Stimulated activated CD8-positive, alpha-beta memory T cell treated with anti-CD3 and anti-CD28 coated beads, Interleukin-4, amount 100 ng/mL, for 48 hours (primary cell): ENCODE measurements at places on chromosomes 3 and 15.

DNA sequence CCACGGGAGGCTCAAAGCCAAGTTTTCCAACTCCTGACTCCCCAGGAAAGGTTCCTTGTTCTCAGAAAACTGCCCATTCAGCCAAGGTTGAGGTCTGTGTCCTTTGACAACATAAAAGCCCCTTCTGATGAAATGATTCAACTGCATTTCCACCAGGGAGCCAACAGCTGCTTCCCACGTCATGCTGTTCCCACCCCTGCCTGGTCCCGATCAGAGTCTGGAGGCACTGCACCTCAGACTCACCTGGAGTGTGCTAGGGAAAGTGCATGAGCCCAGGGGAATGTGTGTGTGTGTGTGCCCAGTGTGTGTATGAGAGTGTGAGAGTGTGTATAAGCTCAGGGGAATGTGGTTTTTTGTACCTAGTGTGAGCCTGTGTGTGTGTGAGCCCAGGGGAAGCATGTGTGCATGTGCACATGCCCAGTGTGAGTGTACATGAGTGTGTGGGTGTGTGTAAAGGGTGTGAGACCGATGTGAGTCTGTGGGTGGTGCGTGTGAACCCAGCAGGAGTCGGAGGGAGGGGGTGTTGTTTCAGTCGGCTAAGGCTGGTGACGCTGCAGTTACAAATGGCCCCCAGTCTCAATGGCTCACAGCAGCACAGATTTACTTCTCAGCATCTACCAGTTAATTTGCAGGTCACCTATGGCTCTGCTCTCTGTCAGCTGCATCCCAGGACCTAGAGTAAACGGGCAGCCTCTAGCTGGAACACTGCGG lies 20.3 kb upstream of the SLC6A1 start:
- no peak for DNase-seq

GRCh38 chr3:62142331-62143085 lies 230.8 kb downstream of the FEZF2 start:
- DNase-seq: no peak

DNA sequence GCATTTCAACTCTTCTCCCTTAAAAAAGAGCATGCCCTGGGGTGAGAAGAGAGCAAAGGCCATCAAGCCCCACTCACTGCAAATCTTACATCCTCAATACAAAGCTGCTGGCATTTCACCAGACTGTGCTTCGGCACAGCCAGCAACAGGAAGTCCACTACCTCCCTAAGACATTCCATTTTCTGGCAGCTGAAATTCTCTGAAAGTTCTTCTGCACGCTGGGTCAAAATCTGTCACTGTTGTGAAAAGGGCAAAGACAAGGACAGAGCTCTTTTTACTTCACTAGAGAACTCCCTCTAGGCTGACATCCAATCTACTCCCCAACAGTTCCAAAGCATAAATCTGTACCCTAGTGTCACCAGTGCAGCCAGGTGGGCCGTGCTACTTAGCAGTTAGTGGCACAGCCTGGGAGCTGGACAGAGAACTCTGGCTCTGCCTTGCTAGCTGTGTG lies 6.3 kb downstream of the MTMR10 start:
- no peak for DNase-seq

GRCh38 chr15:61660579-61660978 lies 399.7 kb downstream of the VPS13C start:
- DNase-seq: no peak

GRCh38 chr3:102141928-102142239 lies 292.6 kb downstream of the NFKBIZ start:
- no peak for DNase-seq
